Ascending aorta (tissue), 2 donors: ENCODE measurements at places on chromosomes 12 and 14. TPM values are rescaled to one million over a fixed set of nuclear protein-coding genes. Genes with fewer than 3 reads are reported as not detected.

Gene ZDHHC22
- not detected for total RNA-seq

Gene CAPS2
- 11.0 TPM for total RNA-seq

Gene SLC10A1
- total RNA-seq: not detected

Gene RNASE9
- total RNA-seq: not detected

Gene SIRT4
- not detected for total RNA-seq

Gene KLRC3
- total RNA-seq: not detected

GRCh38 chr12:31523306-31523705 is 67.6 kb downstream of the DENND5B start:
- peaks cover 28% of the 10 kb centered on the region for H3K4me1 ChIP-seq
- no peak for DNase-seq
- H3K27me3 ChIP-seq: no peaks in the 10 kb centered on the region
- no peak overlapping the region for H3K4me3 ChIP-seq

GRCh38 chr14:83291714-83292113 is 1758.1 kb upstream of the SEL1L start:
- H3K4me3 ChIP-seq: no peak overlapping the region
- no peaks in the 10 kb centered on the region for H3K4me1 ChIP-seq
- no peaks in the 10 kb centered on the region for H3K36me3 ChIP-seq
- no peaks in the 10 kb centered on the region for H3K27me3 ChIP-seq

GRCh38 chr12:560691-561390 is 101.1 kb downstream of the B4GALNT3 start:
- H3K27ac ChIP-seq: no peak overlapping the region
- H3K36me3 ChIP-seq: peaks cover 11% of the 10 kb centered on the region
- H3K4me1 ChIP-seq: no peaks in the 10 kb centered on the region
- DNase-seq: no peak

DNA sequence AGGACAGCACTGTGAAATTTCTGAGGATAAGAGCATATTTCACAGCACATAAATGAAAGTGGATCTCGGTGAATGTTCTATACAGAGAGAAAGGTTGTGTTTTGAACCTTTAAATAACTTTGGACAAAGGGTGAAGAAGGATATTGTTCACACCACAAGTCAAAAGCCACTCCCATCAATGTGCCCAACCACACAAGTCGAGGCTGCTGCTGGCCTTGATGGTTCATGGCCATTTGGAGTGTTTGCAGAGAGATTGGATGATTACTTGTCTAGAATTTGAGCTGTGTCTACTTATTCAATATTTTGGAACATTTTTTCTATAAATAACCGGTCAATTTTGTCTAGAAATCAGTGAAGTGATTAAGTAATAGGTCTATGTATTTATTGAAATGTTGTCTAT is 121.2 kb downstream of the HMGA2 start:
- no peaks in the 10 kb centered on the region for H3K27me3 ChIP-seq
- H3K4me3 ChIP-seq: no peak overlapping the region
- no peak for DNase-seq
- H3K36me3 ChIP-seq: no peaks in the 10 kb centered on the region
- H3K27ac ChIP-seq: no peak overlapping the region

GRCh38 chr14:59349258-59349701 is 115.9 kb downstream of the GPR135 start:
- no peaks in the 10 kb centered on the region for H3K4me1 ChIP-seq
- H3K27ac ChIP-seq: peak overlapping the region; percentile 88
- peaks cover 22% of the 10 kb centered on the region for H3K36me3 ChIP-seq
- no peaks in the 10 kb centered on the region for H3K27me3 ChIP-seq
- H3K4me3 ChIP-seq: no peak overlapping the region

- H3K4me1 ChIP-seq: no peaks in the 10 kb centered on the region
- no peak for DNase-seq
- no peaks in the 10 kb centered on the region for H3K27me3 ChIP-seq
- H3K27ac ChIP-seq: no peak overlapping the region
- no peak overlapping the region for H3K4me3 ChIP-seq
- H3K36me3 ChIP-seq: no peaks in the 10 kb centered on the region
Measured at GRCh38 chr14:54133896-54134295, 177.3 kb upstream of the BMP4 start.

DNA sequence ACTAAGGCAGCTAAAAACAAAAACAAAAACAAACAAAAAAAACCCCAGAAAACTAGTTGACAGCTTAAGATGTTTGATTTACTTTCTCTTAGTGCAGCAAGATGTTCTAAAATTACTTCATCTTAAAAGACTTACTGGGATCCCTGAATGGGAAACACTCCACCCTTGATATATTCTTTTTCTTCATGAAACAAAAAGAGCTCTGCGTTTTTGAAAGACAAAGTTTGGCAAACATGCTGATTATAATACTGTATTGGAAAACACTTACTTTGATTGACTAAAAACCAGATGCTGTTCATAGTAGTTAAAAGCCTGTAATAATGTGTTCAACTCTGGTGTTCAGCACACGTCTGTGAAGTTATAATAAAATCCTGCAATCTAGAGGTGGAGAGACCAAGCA is 136.8 kb downstream of the SRGAP1 start:
- H3K36me3 ChIP-seq: no peaks in the 10 kb centered on the region
- H3K27me3 ChIP-seq: no peaks in the 10 kb centered on the region
- no peaks in the 10 kb centered on the region for H3K4me1 ChIP-seq
- no peak overlapping the region for H3K4me3 ChIP-seq

GRCh38 chr14:54207476-54208462 is 189.0 kb upstream of the CDKN3 start:
- H3K4me1 ChIP-seq: peaks cover 4% of the 10 kb centered on the region
- no peak overlapping the region for H3K4me3 ChIP-seq
- no peak overlapping the region for H3K27ac ChIP-seq
- no peaks in the 10 kb centered on the region for H3K27me3 ChIP-seq

GRCh38 chr12:14399871-14400270 is 34.4 kb downstream of the ATF7IP start:
- no peak overlapping the region for H3K27ac ChIP-seq
- H3K4me1 ChIP-seq: no peaks in the 10 kb centered on the region
- H3K4me3 ChIP-seq: no peak overlapping the region
- DNase-seq: no peak
- H3K27me3 ChIP-seq: no peaks in the 10 kb centered on the region

DNA sequence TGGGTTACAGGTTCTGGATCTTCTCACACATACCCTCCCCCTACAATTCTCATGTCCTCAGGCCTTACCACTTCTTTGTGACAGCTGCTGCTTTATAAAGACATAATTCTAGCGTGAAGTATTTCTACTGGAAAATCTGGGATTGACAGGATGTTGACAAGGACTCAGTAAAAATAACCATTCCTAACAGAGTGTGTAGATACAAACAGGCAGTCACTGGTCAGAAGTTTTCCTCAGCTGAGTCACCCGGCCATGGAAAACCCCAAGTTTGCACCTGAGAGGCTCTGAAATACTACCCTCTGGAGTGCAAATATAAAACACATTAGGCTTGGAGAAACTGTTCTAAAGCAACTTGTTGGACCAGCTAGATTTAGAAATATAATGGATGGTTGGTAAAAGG is 54.4 kb downstream of the SPPL3 start:
- no peaks in the 10 kb centered on the region for H3K36me3 ChIP-seq
- H3K27me3 ChIP-seq: no peaks in the 10 kb centered on the region
- no peak for DNase-seq
- peaks cover 60% of the 10 kb centered on the region for H3K4me1 ChIP-seq
- no peak overlapping the region for H3K4me3 ChIP-seq

- peak; percentile 66 for DNase-seq
- H3K4me3 ChIP-seq: no peak overlapping the region
- no peak overlapping the region for H3K27ac ChIP-seq
- no peaks in the 10 kb centered on the region for H3K4me1 ChIP-seq
- H3K27me3 ChIP-seq: no peaks in the 10 kb centered on the region
- H3K36me3 ChIP-seq: no peaks in the 10 kb centered on the region
Measured at GRCh38 chr12:119115296-119115905, 63.3 kb upstream of the HSPB8 start.

DNA sequence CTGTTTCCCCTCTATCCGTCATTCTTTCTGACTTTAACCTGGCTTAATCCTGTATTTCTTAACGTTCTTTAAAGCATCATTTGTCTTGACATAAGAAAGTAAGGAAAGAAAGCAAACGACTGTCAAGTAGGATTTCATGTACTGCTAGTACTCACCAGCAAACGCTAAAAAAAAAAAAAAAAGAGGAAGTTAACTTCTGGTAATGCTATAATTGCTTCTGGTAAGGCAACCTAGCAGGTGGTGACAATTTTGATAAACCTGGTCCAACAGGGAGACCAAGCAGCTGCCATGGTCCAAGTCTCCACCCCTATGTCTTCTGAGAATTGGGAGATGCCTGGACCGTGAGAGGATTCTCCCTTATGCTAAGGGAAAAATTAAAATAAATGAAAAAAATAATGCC is 306.6 kb downstream of the DAD1 start:
- H3K4me1 ChIP-seq: no peaks in the 10 kb centered on the region
- no peak overlapping the region for H3K4me3 ChIP-seq
- H3K27ac ChIP-seq: no peak overlapping the region
- no peaks in the 10 kb centered on the region for H3K27me3 ChIP-seq
- no peak for DNase-seq
- no peaks in the 10 kb centered on the region for H3K36me3 ChIP-seq

DNA sequence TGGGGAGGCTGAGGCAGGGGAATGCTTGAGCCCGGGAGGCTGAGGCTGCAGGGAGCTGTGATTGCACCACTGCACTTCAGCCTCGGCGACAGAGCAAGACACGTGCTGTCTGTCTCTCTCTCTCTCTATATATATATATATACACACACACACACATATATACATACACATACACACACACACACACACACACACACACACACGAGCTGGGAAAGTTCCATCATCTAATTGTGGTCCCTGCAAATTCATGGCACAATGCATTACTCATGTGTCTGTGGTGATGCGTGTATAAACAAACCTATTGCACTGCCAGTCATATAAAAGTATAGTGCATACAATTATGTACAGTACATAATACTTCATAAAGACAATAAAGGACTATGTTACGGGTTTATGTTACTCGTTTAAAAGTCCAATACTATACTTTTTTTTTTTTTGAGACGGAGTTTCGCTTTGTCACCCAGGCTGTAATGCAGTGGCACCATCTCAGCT is 36.6 kb downstream of the WDR89 start:
- no peak overlapping the region for H3K27ac ChIP-seq
- no peaks in the 10 kb centered on the region for H3K27me3 ChIP-seq
- H3K4me3 ChIP-seq: no peak overlapping the region

GRCh38 chr12:131902332-131903241 is 8.2 kb downstream of the ULK1 start:
- DNase-seq: no peak
- H3K4me3 ChIP-seq: no peak overlapping the region

GRCh38 chr12:6345319-6346091 is 3.6 kb upstream of the TNFRSF1A start:
- peaks cover 50% of the 10 kb centered on the region for H3K4me1 ChIP-seq
- H3K4me3 ChIP-seq: no peak overlapping the region
- DNase-seq: peak; percentile 81
- no peaks in the 10 kb centered on the region for H3K27me3 ChIP-seq

DNA sequence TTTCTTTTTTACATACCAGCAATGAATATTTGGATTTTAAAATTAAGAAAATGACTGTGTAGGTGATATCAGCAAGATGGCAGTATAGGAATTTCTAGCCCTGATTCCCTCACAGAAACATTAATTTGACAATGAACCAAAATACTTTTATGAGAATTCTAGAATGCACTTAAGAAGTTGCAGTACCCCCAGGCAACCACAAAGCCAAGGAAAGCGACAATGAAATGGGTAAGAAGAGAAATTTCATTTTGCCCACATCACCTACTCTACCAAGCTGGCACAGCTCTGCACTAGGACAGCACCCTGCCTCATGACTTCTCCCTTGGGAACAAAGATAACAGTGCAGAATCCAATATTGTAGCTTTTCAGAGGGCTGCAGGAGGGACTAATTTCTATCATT is 6.6 kb downstream of the OR9K2 start:
- no peaks in the 10 kb centered on the region for H3K27me3 ChIP-seq
- no peak for DNase-seq
- no peaks in the 10 kb centered on the region for H3K4me1 ChIP-seq
- H3K27ac ChIP-seq: no peak overlapping the region

GRCh38 chr12:95963096-95963495 is 20.0 kb downstream of the AMDHD1 start:
- H3K27me3 ChIP-seq: no peaks in the 10 kb centered on the region
- no peaks in the 10 kb centered on the region for H3K4me1 ChIP-seq
- H3K36me3 ChIP-seq: no peaks in the 10 kb centered on the region

DNA sequence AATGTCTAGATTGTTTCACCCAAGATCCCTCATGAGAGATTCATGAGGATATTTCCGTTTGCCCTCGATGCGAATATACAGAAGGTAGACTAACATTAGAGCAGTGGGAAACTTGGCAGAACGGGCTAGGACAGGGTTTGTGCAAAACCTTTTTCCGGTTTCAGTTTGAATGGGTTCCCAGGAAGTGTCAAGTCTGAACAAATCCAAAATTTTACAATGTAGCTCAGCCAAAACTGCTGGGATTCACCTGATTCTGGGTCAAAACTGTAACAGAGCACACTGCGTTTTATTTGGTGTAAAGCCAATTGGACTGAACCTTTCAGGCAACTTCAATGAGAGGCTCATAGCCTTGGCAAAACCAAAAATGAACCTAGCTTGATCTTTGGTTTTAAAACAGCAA is 337.8 kb upstream of the DIO2 start:
- H3K4me1 ChIP-seq: no peaks in the 10 kb centered on the region
- DNase-seq: no peak
- no peak overlapping the region for H3K27ac ChIP-seq
- no peaks in the 10 kb centered on the region for H3K27me3 ChIP-seq
- H3K36me3 ChIP-seq: no peaks in the 10 kb centered on the region
- H3K4me3 ChIP-seq: no peak overlapping the region

GRCh38 chr12:24900196-24900595 is 48.7 kb downstream of the BCAT1 start:
- no peaks in the 10 kb centered on the region for H3K36me3 ChIP-seq
- DNase-seq: no peak
- H3K4me1 ChIP-seq: peaks cover 3% of the 10 kb centered on the region

GRCh38 chr14:104536942-104537612 is 42.5 kb upstream of the C14orf180 start:
- no peak overlapping the region for H3K27ac ChIP-seq
- H3K4me1 ChIP-seq: no peaks in the 10 kb centered on the region
- H3K27me3 ChIP-seq: no peaks in the 10 kb centered on the region
- no peak overlapping the region for H3K4me3 ChIP-seq
